ENCODE measurements at places on chromosomes 11 and 22. TPM values are rescaled to one million over a fixed set of nuclear protein-coding genes. Genes with fewer than 3 reads are reported as not detected.

Gene SCUBE2
- 4.4 TPM for total RNA-seq

Gene KRTAP5-1
- total RNA-seq = not detected

Gene BARX2
- not detected for total RNA-seq

Gene VWA5A
- total RNA-seq = 7.6 TPM

Gene CECR2
- total RNA-seq = under 0.01 TPM
